ENCODE measurements at places on chromosomes 2 and 18.

- DNase-seq: no peak
Observed at GRCh38 chr2:49306925-49307324, 152.6 kb upstream of the FSHR start.

DNA sequence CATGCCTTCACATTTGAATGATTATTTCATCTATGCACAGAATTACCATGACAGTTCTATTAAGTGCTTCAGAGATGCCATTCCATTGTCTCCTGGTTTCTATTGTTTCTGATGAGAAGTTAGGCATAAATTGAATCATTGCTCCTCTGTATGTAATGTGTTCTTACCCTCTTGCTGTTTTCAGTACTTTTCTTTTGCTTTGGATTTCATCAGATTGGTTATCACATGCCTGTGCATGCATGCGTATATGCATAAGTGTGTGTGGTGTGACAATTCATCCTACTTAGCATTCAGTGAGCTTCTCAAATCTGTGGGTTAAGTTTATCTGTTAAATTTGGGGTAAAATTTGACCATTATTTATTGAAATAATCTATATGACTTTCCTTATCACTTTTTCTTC is 263.3 kb upstream of the RND3 start:
- DNase-seq: no peak

- peak; percentile 77 for DNase-seq
Observed at GRCh38 chr2:29281086-29281915, 166.1 kb downstream of the CLIP4 start.

DNA sequence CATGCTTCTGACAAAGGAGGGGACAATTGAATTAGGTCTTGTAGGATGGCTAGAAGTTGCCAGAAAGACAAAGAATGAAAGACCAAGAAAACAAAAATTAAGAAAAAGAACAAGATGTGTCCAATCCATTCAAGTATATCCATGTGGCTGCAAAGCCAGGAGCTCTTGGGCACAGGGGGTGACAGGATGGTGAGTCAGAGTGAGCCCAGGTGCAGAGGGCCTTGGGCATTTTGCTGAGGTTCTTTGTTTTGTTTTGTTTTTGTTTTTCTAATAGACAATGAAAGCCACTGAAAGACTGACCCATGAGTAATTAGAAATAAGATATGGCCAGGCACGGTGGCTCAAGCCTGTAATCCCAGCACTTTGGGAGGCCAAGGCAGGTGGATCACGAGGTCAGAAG is 104.6 kb upstream of the KLHL29 start:
- no peak for DNase-seq

DNA sequence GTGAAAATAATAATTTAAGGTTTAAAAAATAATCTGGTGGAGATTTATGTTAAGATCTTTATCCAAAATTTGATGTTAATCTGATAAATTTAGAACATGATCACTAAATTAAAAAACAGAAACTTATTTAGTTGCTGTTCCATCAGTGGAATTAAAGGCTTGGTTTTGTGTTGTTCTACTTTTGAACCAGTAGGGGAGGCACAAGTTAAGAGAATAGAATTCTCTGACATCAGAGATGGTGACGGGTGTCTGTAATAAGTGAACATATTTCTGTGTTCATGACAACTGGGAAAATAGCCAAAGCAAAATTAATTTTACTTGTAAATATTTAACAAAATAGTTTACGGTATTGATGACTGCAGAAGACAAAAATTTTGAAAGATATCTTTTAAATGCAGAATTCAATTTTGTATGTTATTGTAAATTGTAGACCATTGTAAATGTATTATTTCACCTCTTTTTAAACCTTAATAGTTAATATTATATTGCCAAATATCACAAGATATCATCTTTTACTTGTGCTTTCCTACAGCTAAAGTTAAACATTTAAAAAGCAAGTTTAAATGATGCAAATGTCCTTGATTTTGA is 106.0 kb downstream of the UBR3 start:
- no peak for DNase-seq

Data from occipital lobe (tissue), 3 donors.